ENCODE measurements at places on chromosomes 6 and 20. TPM values are rescaled to one million over a fixed set of nuclear protein-coding genes. Genes with fewer than 3 reads are reported as not detected.
A peak's percentile ranks its signal among the peaks of the same experiment; 100 is the strongest.

- DNase-seq: no peak
Observed at GRCh38 chr20:50663095-50663821, 28.1 kb downstream of the RIPOR3 start.

DNA sequence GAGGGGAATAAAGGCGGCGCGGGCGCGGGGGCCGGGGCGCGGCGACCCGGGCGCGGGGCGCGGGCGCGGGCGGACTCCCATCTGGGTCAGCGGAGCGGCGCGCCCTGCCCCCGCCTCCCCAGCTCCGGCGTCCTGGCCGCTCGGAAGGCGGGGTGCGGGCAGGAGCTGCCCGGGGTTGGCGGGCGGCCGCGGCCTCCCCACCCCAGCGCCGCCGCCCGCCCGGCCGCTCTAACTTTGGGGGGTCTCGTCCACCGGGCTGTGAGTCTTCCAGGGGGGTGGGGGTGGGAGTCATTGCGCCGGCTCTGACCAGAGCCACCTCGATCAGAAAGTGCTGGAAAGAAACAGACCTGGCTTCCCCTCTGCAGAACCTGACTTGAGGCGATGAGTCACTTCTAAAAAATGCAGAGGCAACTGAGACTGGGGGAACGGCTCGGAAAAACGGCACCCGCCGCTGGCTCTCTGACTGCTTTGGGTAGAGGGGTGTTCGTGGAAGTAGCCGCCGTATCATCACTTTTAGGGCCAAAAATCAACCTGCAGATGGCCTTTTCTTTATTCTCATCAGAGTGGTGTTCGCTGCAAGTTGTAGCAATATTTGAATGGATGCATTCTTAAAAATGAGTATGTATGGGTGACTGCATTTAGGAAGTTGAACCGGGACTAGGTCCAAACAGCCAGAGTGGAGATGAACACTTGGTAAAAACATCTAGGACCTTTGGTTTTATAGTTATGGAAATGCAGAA, 667 bp downstream of the CAP2 start:
- DNase-seq: peak; percentile 18

DNA sequence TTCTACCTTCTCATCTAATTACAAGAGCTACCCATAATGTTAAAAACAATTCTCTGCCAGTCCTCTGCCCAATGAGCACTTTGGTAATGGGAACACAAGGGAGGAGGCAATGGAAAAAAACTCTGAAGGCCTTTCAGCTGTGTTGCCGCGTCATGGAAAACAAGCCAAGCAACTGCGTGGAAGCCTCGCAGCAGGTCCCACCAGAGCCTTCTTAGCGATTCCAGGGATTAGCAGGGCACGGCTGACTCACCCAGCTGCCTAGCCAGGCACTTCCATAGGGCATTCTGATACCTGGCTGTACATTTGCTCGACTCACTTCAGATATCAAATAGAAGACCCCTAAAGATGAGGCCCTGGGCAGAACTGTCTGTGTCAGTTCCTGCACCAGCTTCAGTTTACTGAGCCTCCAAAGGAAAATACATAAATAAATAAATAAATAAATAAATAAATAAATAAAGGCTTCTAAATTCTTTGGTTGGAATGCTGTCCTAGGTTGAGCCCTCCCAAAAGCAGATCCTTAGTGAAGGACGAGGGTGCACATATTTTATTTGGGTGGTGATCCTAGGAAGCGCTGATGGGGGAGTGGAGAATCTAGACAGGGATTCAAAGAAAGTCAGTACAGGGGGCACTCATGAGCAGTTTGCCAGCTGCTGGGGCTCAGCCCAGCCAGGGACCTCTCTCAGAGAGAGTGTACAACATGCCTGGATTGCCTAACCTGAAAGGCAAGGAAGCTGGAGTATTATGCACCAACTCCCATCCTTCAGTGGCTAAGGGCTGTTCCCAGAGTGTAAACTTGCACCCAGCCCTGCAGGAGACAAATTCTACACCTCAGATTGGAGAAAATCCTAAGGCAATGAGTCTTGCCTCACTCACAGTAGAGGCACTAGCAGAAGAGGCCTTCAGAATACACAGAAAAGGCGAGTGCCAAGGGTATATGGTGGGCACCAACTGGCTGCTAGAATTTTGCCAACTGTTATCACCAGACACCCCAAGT, 18.2 kb downstream of the SNAP25 start:
- DNase-seq: no peak

Gene MYLK4
- 0.47 TPM for total RNA-seq

Gene FAM83C
- not detected for total RNA-seq
